ENCODE measurements at places on chromosomes 2 and 18.

GRCh38 chr2:226124548-226125011 lies 675.0 kb downstream of the IRS1 start:
- DNase-seq, result peak; percentile 76

GRCh38 chr2:39494784-39495251 lies 57.7 kb upstream of the MAP4K3 start:
- DNase-seq, result peak; percentile 97

DNA sequence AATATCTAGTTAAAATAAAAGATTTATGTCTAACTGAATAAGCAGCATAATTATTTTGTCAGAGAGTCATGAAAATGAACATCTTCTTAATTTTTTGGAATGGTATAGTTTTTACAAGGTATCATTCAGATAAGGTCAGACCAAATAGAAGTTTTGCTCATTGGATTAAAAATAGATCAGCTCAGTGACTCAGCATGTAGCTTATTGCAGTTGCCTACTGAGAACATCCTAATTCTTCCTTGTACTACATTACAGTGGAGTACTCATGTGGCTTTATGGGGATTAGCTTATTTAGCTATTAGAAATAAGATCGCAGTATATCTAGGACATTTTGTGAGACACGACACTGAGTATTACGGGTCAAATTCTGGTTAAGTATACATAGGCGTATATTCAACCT lies 38.2 kb upstream of the PPM1B start:
- peak; percentile 59 for DNase-seq

DNA sequence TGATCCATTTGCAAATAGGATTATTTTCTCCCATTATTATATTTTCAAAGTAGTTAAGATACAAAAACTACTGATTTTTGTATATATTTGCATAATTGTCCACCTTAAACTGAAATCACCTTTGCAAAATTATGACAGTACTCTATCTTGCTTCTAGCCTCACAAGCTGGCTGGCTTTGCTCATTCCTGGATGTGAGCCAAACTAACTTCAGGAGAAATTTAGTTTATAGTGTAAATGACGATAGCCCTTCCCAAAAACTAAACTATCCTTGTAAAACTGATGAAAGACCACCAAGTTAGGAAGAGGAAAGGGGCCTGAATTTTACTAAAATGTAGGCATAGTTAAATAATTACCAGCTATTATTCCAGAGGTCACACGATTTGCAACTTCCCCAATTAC lies 87.3 kb downstream of the ADD2 start:
- DNase-seq, result no peak

DNA sequence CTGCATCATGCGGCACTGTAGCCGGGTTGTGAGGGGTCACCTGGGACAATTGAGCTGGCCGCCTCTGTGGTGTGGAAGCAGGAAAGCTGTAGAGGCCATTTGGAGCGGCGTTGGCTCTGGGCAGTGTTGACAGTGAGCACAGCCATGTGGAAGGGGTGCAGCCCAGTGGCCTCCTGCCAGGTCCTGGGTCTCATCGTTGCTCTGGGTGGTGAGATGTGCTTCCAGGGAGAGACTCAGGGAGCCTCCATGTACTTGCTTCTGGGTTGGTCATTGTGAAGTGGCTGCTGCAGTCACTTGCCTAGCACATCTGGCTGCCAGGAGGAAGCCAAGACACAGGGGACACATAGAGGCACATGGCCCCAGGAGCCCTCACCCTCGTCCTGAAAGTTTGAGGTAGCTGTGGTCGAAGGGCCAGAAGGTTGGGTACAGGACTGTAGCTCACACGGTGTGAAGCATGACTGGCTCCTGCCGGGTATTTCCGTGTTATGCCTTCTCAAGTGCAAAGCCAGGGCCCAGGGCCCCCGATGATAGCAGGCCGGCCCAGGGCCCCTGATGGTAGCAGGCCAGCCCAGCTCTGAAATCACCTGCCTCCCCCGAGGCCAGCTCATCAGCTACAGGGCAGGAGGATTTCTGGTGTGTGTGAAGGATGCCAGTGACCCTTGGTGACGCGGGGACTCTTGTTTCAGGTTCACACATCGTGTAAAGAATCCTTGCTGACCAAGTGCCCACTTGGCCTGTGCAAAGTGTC lies 82.6 kb downstream of the DGKD start:
- no peak for DNase-seq

- DNase-seq, result no peak
Measured at GRCh38 chr2:125837128-125837527, 818.8 kb upstream of the GYPC start.

GRCh38 chr2:41329040-41329439 lies 718.8 kb upstream of the PKDCC start:
- DNase-seq, result no peak

- no peak for DNase-seq
Measured at GRCh38 chr2:208489687-208490086, 83.1 kb downstream of the PTH2R start.

DNA sequence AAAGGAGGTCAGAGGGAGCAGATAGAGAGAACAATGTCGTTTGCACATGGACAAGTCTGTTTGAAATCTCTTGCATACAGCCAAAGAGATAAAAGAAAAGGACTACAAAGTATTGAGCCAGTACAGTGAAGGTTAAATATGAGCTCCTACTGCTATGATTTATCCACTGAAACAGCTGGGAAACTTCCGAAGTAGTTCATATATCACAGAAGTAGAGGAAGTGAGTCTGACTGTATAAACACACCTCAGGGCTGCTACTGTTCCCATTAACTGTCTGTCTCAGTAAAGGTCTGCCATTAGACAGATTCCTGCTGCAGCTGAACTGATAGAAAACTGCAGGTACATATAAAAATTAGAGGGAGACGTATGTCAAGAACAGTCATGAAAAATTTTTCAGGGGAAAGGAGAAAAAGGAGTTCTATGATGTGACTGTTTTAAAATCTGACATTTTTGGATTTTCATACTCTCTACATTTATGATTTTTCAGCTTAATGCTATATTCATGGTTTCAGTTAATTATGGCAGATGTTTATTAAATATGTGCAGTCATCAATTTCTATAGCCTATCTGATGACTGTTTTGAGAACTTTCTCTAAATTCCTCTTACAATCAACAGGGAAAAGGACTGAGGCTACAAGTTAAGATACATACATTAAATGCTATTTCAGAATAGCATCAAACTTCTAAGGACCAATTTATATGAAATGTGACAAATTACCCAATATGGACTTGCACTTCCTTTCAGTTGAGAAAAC lies 364.7 kb downstream of the ERBB4 start:
- DNase-seq, result no peak

- DNase-seq, result peak; percentile 95
Measured at GRCh38 chr2:112784199-112785189, at the start of gene IL1A. TSS of gene IL1A (minus strand) at chr2:112784493. CDS start at chr2:112783770, 723 bp downstream.

All from cardiac fibroblast (primary cell).